ENCODE measurements at places on chromosomes 13 and 19. TPM values are rescaled to one million over a fixed set of nuclear protein-coding genes. Genes with fewer than 3 reads are reported as not detected.

DNA sequence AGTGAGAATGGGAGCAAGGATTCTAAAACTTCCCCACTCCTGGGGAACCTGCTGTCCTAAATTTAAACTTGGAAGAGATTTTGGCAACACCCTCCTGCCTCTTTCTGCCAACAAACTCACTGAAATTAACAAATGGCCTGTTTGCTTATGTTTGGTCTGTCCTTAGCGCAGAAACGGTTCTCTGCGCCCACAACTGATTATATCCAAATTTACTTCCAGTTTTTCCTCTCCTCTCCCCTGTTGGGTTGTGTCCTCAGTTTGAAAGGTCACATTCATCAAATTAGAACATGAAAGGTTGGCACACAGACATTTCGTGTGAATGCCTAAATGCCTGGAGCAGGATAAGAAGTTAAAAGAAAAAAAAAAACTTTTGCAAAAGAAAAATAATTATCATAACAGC is 56.4 kb upstream of the MRI1 start:
- H3K4me1 ChIP-seq: peaks cover 14% of the 10 kb centered on the region
- no peaks in the 10 kb centered on the region for H3K36me3 ChIP-seq
- no peaks in the 10 kb centered on the region for H3K27me3 ChIP-seq
- peak overlapping the region; percentile 26 for H3K27ac ChIP-seq

- no peak for DNase-seq
- H3K36me3 ChIP-seq: no peaks in the 10 kb centered on the region
- peak overlapping the region; percentile 64 for H3K27ac ChIP-seq
- H3K4me3 ChIP-seq: no peak overlapping the region
- H3K27me3 ChIP-seq: no peaks in the 10 kb centered on the region
These were observed 37.1 kb downstream of the ESD start for GRCh38 chr13:46759846-46760245.

DNA sequence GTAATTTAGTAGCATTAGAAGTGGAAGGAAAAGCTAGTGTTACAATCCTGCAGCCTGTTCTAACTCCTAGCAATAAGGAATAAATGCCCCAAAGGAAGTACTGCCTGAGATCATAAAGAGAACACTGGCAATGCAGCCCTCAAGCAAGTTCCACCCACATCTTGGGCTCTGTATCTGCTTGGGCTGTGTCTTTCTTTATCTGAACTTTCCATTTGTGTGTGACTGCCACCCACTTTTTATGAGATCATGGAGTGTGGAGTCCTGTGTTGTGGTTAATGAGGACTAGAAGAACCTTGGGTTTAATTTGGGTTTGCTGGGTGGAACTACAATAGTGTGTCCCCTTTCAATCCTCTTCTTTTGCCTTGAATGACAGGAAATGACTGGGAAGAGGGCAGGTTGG is 38.2 kb downstream of the RFXAP start:
- peaks cover 23% of the 10 kb centered on the region for H3K36me3 ChIP-seq
- no peak for DNase-seq
- peaks cover under 1% of the 10 kb centered on the region for H3K4me1 ChIP-seq
- H3K4me3 ChIP-seq: no peak overlapping the region

DNA sequence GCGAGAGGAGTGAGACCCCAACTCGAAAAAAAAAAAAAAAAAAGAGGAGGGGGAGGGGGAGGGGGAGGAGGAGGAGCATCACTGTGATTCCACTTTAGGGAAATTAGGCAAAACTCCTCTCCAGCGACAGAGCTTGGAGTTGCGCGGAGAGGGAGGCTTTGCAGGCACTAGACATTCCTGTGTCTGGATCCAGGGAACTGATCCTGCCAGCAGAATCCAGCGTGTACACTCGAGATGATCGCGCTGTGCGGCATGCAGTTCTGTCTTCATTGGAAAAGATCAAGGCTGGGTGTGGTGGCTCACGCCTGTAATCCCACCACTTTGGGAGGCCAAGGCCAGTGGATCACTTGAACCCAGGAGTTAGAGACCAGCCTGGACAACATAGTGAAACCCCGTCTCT is 29.6 kb upstream of the KLF2 start:
- no peaks in the 10 kb centered on the region for H3K36me3 ChIP-seq
- DNase-seq: no peak
- no peaks in the 10 kb centered on the region for H3K27me3 ChIP-seq
- H3K4me3 ChIP-seq: no peak overlapping the region
- peaks cover 24% of the 10 kb centered on the region for H3K4me1 ChIP-seq

GRCh38 chr13:20964904-20965303 is 62.4 kb upstream of the XPO4 start:
- no peak for DNase-seq
- no peaks in the 10 kb centered on the region for H3K4me1 ChIP-seq
- no peaks in the 10 kb centered on the region for H3K27me3 ChIP-seq
- no peak overlapping the region for H3K27ac ChIP-seq

- H3K4me1 ChIP-seq: peaks cover 21% of the 10 kb centered on the region
- H3K36me3 ChIP-seq: no peaks in the 10 kb centered on the region
- H3K27me3 ChIP-seq: no peaks in the 10 kb centered on the region
These were observed 887 bp downstream of the CDADC1 start for GRCh38 chr13:49248622-49249002.

DNA sequence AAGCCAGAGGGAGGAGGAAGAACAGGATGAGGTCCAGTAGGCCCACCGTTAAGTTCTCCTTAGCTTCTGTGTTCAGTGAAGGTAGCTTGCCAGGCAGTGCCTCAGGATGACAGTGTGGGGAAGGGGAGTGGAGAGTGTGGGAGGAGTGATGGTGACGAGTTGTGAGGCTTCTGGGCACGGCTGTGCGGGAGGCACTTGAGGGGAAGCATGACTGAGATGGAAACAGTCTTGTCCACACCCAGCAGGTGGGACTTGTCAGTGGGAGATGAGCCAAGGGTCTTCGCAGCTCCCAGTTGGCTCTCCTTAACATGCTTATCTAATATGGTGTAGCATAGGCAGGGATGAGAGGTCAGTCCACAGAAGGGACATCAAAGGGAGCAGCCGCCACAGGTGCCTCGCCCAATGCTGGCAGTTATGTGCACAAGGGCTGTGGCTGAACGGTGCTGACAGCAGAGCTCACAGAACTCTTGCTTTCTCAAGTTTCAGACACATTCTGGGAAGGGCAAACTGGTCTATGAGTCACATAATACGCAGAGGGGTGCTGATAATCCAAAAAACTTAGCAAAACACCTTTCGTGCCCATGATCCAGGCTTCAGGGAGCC is 47.5 kb downstream of the OXGR1 start:
- H3K27ac ChIP-seq: no peak overlapping the region
- H3K27me3 ChIP-seq: no peaks in the 10 kb centered on the region
- H3K4me3 ChIP-seq: no peak overlapping the region
- H3K4me1 ChIP-seq: no peaks in the 10 kb centered on the region

GRCh38 chr19:27794494-27795042 is 1418.4 kb downstream of the UQCRFS1 start:
- H3K27me3 ChIP-seq: no peaks in the 10 kb centered on the region
- H3K4me1 ChIP-seq: peaks cover 18% of the 10 kb centered on the region
- H3K27ac ChIP-seq: peak overlapping the region; percentile 82
- no peak for DNase-seq

- no peak for DNase-seq
- H3K27me3 ChIP-seq: no peaks in the 10 kb centered on the region
- no peak overlapping the region for H3K4me3 ChIP-seq
- no peak overlapping the region for H3K27ac ChIP-seq
These were observed 252.6 kb downstream of the SLITRK5 start for GRCh38 chr13:87923753-87924152.

THAP8 gene
- 6.4 TPM for total RNA-seq

GRCh38 chr13:23510979-23511735 is 59.1 kb upstream of the TNFRSF19 start:
- no peaks in the 10 kb centered on the region for H3K36me3 ChIP-seq
- H3K4me3 ChIP-seq: no peak overlapping the region
- H3K4me1 ChIP-seq: no peaks in the 10 kb centered on the region
- H3K27ac ChIP-seq: no peak overlapping the region
- H3K27me3 ChIP-seq: no peaks in the 10 kb centered on the region

IFNL1 gene
- total RNA-seq: not detected

DNA sequence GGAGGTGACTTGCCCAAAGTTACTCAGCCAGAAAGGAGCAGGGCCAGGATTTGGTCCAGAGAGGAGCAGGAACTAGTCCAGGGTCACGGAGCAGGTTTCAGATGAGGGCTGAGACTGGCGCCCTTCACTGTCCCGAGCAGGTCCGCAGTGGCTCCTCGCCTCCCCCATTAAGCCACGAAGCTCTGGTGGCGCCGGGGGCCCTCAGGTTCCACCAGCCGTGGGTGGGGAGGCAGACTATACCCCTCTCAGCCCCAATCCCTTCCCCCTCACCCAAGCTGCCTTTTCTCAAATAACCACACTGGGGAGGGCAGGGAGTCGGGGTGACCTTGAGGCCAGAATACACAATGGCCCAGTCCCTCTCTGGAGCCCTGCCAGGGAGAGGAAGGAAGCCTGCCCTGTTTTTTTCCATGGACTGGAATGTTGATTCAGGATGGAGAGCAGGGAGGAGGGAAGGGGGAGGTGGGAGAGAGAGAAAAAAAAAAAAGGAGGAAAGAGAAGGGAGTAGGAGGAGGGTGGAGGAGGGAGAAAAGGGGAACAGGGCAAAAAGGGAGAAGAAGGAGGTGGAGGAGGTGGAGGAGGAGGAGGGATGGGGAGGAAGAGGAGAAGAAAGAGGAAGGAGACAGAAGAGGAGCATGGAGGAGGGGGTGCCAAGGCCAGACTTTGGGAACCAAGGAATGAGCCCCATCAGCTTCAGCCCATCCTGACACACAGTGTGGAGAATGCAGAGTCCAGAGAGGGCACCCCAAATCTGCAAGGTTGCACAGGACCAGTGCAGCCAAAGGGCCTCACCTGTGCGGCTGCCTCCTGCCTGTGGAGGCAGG is 19.7 kb downstream of the CEACAM16 start:
- peak; percentile 36 for DNase-seq
- no peaks in the 10 kb centered on the region for H3K36me3 ChIP-seq
- no peaks in the 10 kb centered on the region for H3K27me3 ChIP-seq
- peak overlapping the region; percentile 76 for H3K27ac ChIP-seq
- peak overlapping the region; percentile 62 for H3K4me3 ChIP-seq

CHERP gene
- total RNA-seq: 18.4 TPM

GRCh38 chr13:100363285-100363711 is 225.3 kb downstream of the GGACT start:
- H3K4me3 ChIP-seq: no peak overlapping the region
- no peak overlapping the region for H3K27ac ChIP-seq
- DNase-seq: no peak
- no peaks in the 10 kb centered on the region for H3K36me3 ChIP-seq
- no peaks in the 10 kb centered on the region for H3K27me3 ChIP-seq

NUFIP1 gene
- total RNA-seq: 0.54 TPM

ADPRHL1 gene
- total RNA-seq: 12.6 TPM

PEG3 gene
- total RNA-seq: 11.6 TPM

B3GNT8 gene
- total RNA-seq: 4.2 TPM

PTH2 gene
- not detected for total RNA-seq

C19orf85 gene
- total RNA-seq: not detected

DNA sequence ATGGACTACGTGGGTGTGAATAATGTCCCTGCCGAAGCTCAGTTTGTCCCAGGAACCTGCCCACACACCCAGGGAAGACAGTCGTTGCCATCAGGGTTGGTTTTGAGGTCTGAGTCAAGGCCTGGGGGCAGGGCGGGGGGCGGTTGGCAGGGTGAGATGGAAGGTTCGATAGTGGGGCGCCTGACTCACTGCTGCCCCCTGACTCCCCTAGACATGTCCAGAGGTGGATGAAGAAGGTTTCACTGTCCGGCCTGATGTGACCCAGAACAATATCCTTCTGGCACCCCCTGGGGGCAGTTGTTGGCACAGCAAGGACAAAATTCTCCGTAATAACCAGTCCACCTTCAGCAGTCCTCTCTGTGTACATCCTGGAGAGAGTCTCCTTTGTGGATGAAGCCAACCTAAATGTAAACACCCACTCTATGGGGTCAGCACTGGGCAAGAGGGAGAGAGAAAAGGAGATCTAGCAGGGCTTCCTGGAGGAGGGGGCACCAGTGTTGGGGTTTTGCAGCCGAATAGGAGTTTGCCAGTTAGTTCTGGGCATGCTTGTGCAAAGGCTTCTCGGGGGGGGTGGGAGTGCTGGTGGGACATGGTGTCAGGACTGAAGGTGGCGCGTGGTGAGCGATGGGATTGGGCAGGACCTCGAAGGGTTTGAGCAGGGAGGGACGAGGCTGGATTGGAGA is 19.6 kb upstream of the B3GNT3 start:
- H3K36me3 ChIP-seq: no peaks in the 10 kb centered on the region
- H3K4me3 ChIP-seq: no peak overlapping the region
- H3K27ac ChIP-seq: no peak overlapping the region
- H3K4me1 ChIP-seq: peaks cover 6% of the 10 kb centered on the region
- DNase-seq: no peak
- peaks cover 12% of the 10 kb centered on the region for H3K27me3 ChIP-seq

OLFM4 gene
- total RNA-seq: 1.1 TPM

- no peak for DNase-seq
- no peak overlapping the region for H3K4me3 ChIP-seq
- no peaks in the 10 kb centered on the region for H3K36me3 ChIP-seq
- H3K4me1 ChIP-seq: peaks cover 26% of the 10 kb centered on the region
These were observed 10.4 kb downstream of the SETDB2 start for GRCh38 chr13:49454388-49455006.

DNA sequence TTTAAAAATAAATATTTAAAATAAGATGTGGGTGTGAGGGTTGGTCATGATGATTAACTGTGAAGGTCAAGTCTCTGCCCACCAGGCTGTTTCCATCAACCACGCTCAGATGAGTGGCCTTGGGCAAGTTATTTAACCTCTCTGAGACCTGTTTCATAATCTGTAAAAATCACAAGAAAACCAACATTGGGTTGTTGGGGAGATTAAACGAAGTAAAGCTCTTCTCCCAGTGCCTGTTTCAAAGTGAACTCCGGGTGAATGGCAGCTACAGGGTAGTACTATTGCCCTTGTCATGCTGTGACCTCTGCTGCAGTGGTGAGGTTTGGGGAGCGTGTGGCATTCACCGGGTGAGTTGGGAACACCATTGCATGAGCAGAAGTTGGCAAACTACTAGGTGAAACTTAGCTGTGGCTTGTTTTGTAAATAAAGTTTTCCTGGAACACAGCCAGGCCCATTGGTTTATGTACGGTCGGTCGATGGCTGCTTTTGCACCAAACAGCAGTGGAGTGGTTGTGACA is 153.2 kb downstream of the USP12 start:
- H3K27me3 ChIP-seq: no peaks in the 10 kb centered on the region
- no peaks in the 10 kb centered on the region for H3K4me1 ChIP-seq
- H3K4me3 ChIP-seq: no peak overlapping the region
- no peak overlapping the region for H3K27ac ChIP-seq

DNA sequence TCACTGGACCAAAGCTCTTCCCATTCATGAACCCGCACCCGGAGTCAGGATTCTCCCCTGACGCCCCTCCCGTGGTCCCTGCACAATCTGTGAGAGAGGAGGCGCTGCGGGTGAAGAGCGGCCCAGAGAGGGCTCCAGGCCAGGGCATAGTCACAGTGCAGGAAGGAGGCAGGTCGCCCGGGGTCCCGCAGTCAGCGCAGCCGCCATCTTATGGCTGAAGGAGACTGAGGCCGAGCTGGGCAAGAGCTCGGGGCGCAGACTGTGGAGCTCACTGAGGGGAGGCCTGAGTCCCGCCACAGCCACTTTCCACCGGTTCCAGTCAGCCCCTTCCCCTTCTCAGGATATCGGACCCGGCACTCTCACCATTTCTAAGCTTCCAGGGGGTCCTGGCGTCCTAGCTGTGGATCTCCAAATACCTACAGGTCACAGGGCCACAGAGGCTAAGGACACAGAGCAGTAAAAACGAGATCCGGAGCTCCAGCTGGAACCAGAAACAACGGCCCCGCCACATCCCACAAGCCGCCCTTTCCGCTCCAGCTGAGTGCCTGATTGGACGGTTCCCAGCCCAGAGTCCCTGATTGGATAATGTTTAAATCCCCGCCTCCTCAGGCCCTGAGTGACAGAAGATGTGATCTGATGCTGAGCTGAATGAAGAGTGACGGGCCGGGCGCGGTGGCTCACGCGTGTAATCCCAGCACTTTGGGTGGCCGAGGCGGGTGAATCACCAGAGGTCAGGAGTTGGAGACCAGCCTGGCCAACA is at the start of gene ZNF99:
TSS of gene ZNF99 (minus strand) at position 501 of the 760 bp plus-strand sequence. CDS start at position 366, 135 bp downstream.
- DNase-seq: peak; percentile 5
- H3K27me3 ChIP-seq: no peaks in the 10 kb centered on the region
- H3K27ac ChIP-seq: no peak within 1 kb of the TSS
- H3K36me3 ChIP-seq: no peaks in the 10 kb centered on the region

FBXO27 gene
- total RNA-seq: 37.6 TPM

Data from thoracic aorta (tissue), 2 donors.